ENCODE measurements at places on chromosomes 2 and 18. TPM values are rescaled to one million over a fixed set of nuclear protein-coding genes. Genes with fewer than 3 reads are reported as not detected.

DNA sequence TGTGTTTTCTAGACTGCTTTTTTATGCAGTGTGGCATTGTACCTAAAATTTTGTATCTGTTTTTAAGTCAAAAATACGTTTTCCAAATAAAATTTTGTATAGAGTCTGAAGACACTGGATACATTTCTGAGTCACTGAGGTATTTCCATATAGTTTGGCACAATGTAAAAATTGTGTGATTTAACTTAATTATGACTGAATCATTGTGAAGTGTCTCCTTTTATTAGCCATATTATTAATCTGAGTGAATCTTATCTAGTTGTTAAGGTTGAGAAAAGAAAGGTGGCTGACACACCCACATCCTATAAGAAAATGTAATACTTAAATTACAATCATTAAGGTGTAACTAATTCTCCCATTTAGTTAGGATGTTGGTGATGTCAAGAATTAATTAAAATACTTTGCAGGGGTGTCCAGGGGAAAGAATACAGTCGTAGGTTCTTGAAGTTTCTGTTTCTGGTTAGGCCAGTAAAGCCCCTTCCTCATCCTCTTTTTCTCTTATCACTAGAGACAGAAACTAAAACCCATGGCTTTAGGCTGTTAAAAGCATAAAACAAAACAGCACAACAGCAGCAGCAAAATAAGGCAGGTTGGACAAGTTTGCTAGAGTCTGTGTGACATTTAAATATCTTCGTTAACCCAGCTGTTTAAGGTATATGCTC is 71.6 kb downstream of the UBE2E3 start:
- no peak for DNase-seq

GRCh38 chr18:58362829-58363271 is 266.0 kb downstream of the ALPK2 start:
- no peak for DNase-seq

- peak; percentile 27 for DNase-seq
Observed at GRCh38 chr18:34492652-34493051, 217.4 kb upstream of the DTNA start.

DNA sequence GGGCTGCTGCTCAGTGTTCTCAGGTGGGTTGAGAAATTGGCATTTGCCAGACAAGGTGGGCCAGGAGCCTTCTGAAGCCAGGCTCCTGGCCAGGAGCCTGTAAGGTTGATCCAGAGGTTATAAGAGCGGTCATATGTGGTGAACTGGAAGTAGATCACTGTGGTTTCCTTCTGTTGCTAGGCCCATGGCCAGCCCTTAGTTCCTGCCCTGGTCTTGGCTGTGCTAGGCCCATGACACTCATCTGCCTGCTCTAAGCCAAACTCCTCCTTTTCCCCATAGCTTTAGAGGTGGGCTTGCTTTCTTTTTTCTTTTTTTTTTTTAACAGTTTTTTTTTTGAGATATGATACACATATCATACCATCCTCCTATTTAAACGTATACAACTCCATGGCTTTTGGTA is 5.0 kb upstream of the MGAT5 start:
- DNase-seq = no peak

- DNase-seq = no peak
Observed at GRCh38 chr2:59627599-59627998, 925.9 kb downstream of the BCL11A start.

- peak; percentile 9 for DNase-seq
Observed at GRCh38 chr2:112529757-112530156, 12.5 kb upstream of the POLR1B start.

GRCh38 chr2:103868396-103868795 is 985.5 kb upstream of the POU3F3 start:
- no peak for DNase-seq

DNA sequence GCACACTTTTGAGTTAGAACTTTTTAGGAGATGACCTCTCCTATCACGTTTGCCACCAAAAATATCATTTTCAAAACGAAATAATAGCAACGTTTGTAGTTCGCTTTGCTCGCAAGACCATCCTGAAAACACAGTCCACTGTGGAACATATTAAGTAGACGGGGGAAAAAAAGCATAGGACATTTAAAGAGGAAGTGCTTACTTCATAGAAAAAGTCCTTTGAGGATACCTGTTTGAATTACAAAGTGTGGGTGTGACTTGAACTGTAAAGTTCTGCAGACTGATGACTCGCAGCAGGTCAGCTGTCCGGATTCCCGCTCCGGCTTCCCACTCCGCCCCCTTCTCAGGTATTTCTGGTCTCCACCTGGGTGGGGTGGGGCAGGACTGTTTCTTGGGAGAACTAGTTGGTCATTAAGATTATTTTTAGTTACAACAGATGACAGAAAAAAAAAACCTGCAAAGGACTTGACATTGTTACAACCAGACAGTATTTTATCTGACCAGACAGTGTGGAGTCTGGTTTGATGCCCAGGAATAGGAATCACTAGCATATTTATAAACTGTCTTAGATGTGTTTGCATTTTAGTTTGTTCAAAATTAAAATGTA is 13.3 kb downstream of the CNOT11 start:
- no peak for DNase-seq

- DNase-seq = no peak
Observed at GRCh38 chr2:39615675-39616074, 50.0 kb upstream of the TMEM178A start.

DNA sequence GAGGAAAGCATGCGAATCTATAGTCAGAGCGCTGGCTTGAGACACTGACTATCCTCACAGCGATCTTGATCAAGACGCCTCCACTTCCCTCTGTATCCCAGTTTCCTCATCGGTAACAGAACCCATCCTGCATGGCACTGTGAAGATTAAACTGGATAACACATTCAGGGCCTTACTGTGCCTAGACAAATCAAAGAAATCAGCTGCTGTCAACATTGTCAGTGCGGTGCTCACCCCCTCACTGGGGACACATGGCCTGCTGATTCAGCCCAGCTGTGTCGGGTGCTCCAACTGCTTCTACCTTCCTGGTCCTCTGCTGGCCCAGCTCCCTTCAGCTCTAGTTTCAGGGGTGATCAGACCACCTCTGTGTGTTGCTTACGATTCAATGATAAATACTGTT is 268.6 kb upstream of the AGAP1 start:
- no peak for DNase-seq

DNA sequence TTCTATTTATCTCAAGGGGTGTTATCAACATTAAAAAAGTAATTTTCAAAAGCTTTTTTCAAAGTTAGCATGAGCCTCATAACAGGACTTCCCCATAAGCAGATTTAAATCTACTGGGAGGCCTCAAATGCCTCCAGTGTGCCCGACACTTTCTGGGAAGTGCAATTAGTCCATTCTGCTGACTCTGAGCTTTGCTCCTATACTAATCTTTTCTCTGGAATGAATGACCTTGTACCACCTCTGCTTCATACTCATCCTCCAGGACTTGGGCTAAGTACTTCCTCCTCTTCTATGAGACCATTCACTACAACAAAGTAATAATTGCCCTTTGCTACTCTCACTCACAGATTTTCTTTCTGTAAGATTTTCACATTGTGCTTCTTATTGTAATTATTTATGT is 111.1 kb downstream of the RIT2 start:
- no peak for DNase-seq

- DNase-seq = no peak
Observed at GRCh38 chr2:62381656-62382055, 124.3 kb downstream of the TMEM17 start.

DNA sequence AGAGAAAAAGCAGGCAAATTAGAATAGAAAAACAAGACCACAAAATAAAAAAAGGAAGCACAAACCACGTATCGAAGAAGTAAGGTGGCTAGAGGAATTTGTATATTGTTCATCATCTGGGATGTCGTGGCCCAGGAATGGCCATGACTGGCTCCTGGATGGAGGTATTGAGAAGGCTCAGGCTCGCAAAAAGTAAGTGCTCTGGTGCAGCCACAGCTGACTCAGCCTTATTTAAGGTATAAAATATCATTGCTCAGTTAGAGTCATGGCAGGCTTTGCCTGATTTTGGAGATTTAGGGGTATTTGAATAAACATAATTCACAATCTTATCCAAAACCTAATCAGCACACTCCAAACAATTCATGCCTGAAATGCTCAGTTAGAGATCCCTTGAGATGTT is 78.4 kb upstream of the FANCL start:
- no peak for DNase-seq

DNA sequence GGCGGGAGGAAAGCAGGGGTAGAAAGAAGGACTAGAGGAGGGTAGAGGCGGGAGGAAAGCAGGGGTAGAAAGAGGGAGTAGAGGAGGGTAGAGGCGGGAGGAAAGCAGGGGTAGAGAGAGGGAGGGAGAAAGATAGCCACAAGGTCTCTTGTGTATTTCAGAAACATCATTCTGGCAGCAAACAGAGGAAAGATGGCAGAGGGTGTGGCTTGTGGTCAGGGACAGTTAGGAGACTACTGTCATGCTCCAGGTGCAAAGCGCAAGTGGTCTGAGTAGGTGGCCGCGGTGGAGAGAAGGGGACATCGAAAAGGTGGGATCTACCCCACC is 82.4 kb upstream of the TAF1B start:
- DNase-seq = no peak

- no peak for DNase-seq
Observed at GRCh38 chr2:61377046-61377445, 93.8 kb downstream of the USP34 start.

GRCh38 chr2:234512884-234513669 is 16.2 kb upstream of the ARL4C start:
- no peak for DNase-seq

- no peak for DNase-seq
Observed at GRCh38 chr2:201973305-201973928, 60.2 kb upstream of the FZD7 start.

DNA sequence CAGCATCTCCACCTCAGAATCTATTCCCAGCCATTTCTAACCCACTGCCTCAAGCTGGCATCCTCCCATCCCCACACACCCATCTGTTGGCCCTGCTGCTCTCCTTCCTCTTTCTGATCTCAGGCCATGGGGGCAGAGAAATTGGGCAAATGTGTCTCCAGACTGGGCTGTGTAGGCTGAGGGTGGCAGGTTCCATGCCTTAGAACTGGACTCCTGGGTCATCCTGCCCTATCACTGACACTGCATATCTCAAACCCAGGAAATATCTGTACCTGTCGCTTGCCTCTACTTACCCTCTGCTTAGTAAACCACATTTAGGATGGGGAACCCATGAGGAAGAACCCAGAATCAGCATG is 1.8 kb downstream of the WNT10A start:
- DNase-seq = no peak

DNA sequence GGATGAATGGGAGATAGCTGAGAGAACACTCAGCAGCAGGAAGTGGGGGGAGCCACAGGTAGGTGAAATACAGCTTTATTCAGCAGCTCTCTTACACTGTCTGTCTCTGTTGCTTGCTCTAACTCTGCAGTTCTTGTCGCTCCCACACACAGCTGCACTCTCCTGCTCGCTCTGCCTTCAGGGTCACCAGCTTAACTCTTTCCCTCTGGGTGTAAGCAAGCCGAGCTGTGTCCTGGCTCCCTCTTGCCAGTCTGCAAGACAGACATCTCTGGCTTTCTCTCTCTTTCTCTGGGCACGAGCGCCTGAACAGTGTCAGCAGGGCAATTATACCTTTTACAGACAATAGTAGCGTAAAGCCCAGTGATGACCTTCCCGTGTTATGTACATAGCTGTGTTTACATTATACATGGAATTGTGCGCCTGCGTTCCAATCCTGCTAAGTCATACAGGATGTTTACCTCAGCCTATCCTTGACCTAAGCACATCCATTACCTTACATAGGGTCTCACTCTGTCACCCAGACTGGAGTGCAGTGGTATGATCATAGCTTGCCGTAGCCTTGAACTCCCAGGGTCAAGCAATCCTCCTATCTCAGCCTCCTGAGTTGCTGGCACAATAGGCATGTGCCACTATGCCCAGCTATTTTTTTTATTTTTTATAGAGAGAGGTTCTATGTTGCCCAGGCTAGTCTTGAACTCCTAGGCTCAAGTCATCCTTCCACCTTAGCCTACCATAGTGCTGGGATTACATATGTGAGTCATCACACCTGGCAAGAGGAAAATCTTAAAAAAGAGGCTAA is 57.8 kb upstream of the CHN1 start:
- DNase-seq = no peak

- peak; percentile 60 for DNase-seq
Observed at GRCh38 chr18:811892-812375, at the start of gene YES1. Gene YES1, minus strand, starts transcription at chr18:812242. Its CDS starts 55,415 bp downstream, at chr18:756827.

GRCh38 chr18:48819276-48819675 is 131.5 kb downstream of the SMAD7 start:
- no peak for DNase-seq

DNA sequence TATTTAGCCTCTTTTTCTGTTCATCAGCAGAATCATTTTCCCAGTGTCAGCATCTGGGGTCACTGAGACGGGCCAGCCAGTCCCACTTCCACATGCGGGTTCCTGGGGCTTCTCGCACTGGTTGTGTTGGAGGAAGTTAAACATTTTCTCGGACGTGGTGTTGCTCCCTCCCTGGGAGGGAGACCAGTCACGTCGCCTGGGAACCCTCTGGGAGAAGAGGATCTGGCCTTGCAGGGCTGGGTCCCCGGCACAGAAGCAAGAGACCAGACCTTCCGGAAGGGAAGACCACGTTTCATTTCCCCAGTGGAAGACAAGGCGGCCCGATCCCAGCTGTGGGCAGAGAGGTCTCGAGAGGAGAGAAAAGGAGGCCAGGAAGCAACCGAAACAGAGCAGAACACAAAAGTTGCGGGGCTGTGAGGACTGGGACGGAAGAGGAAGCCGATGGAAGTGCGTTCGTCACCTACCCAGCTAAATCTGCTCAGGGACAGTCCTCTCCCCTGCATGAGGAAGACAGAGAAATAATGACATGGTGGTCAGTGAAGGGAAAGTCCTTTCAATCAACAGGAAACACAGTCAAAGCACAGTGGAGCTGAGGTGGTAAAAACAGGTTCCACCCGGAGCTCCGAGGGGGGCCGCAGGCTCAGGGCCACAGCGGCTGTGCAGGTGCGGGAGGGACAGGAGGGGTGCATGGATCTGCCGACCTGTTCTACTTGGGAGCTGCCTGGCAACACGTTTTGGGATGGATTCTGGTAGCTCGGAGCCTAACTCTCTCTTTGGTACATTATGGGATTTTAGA is 144.4 kb downstream of the MBP start:
- no peak for DNase-seq

DNA sequence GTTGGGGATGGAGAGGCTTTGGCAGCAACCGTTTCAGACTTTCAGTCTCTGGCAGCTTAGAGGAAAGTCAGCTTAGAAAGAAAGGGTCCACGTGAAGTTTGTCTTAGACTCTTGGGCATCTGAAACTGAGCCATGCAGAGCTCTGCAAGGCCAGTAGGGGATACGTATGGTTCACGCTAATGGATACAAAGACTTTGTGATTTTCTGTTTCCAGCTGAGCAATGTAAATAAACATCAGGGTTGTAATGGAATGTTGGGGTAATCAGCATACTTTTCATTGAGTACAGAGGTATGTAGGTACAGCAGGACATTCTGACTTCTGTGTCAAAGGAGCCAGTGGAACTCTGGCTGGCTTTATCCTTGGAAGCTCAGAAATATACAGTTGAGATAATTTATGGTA is 31.0 kb downstream of the RALB start:
- no peak for DNase-seq

The NEU2 gene
- not detected for total RNA-seq

The SPOPL gene
- total RNA-seq = 30.1 TPM

The GKN1 gene
- total RNA-seq = not detected

The IL36G gene
- not detected for total RNA-seq

The OXER1 gene
- 4.1 TPM for total RNA-seq

The LOXL3 gene
- 11.2 TPM for total RNA-seq

The BOLA3 gene
- 38.4 TPM for total RNA-seq

The IL1R1 gene
- 16.1 TPM for total RNA-seq

Data from tongue (tissue), 3 donors.